NCI-H446 treated with DMSO at 0.1 percent for 48 hours (cell line): ENCODE measurements at places on chromosomes 16 and 17.

DNA sequence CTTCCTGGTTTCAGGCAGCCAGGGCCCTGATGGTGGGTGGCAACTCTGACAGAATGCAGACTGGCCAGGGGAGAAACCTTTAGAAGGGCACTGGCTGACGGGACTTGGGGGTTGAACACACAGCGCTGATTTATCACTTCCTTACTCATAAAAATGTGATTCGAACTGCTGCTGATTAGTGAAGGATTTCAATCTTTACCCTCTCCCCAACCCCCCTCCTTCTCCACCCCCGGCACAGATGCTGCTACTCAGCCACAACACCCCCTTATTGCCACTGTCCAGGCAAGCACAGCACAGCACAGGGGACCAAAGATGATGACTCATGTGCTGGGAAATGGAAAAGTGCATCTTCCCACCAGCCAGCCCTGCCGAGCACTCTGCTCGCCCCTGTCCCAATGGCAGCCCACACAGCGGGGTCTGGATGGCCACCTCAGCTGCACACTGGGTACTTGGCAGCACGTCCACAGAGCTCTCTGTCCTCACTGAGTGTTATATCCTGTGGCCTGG, 70.1 kb downstream of the SMG6 start:
- no peak for DNase-seq

DNA sequence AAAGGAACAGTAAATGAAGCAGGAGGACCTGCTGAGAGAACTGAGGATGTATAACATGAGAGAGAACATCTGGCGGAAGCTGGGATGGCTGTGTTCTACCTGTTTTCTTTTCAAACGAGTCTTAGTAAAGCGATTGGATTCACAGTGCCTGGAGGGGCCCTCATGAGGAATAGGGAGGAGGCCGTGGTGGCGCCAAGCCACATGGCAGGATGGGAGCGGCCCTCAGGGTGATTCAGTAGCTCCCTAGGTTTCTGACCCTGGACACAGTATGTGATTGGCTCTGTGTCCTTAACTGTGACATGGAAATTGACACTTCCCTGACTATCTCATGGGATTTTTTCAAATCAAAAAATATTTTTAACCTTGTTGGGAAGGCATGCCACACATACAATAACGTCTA, 32.1 kb downstream of the USP43 start:
- no peak for DNase-seq

- DNase-seq = no peak
These were observed 2.3 kb downstream of the CLUH start for GRCh38 chr17:2709183-2709661.

- no peak for DNase-seq
These were observed 101.4 kb downstream of the RAP1GAP2 start for GRCh38 chr17:2897605-2898004.

DNA sequence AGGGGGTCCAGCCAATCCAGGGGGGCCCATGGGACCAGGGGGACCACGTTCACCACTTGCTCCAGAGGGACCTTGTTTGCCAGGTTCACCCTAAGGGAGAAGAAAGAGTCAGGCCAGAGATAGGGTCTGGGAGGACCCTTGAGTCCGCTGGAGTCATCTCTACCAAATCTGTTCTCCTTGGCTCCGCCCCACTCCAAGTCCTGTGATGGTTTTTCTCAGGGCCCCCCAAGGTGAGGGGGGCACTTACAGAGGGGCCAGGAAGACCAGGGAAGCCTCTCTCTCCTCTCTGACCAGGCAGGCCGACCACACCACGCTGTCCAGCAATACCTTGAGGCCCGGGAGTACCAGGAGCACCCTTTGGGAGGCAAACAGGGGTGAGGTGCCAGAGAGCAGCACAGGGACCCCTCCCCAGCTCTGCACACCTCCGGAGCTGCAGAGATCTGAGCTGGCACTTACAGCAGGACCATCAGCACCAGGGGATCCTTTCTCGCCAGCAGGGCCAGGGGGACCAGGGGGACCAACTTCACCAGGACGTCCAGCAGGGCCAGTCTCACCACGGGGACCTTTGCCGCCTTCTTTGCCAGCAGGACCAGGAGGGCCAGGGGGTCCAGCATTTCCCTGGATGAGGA, 12.4 kb downstream of the COL1A1 start:
- DNase-seq = no peak
